ENCODE measurements at places on chromosomes 4 and X.

- no peak for DNase-seq
Measured at GRCh38 chr4:99166544-99166943, 22.4 kb upstream of the ADH4 start.

DNA sequence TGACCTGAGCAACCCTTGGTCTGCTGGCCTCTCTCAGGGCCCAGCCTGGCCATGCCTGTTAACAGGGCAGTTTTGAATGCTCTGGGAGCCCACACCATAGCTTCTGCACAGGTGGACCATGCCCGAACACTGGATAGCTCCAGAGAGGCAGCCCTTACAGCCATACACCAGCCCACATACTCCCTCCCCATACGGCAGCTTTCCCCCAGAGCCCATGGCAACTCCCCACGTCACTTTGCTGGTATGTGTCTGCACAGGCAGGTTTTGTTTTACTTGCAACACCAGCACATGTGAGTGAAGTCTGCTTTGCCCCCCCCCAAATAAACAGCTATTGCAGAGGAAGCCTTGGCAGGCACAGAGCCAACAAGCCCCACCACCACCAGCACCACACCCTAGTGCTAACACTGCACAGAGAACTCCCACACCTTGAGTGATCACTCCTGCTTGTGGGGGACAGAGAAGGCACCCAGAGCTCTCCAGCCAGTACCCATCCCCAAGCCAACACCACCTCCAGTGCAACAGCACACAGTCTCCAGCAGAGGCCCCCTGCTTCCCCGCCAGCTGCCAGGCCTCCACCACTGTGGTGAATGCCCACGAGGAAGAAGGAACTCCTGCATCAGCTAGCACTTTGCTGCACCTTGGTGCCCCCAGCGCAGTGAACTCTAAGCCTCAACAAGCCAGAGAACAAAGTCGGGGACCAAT lies 87.3 kb downstream of the STPG2 start:
- no peak for DNase-seq

DNA sequence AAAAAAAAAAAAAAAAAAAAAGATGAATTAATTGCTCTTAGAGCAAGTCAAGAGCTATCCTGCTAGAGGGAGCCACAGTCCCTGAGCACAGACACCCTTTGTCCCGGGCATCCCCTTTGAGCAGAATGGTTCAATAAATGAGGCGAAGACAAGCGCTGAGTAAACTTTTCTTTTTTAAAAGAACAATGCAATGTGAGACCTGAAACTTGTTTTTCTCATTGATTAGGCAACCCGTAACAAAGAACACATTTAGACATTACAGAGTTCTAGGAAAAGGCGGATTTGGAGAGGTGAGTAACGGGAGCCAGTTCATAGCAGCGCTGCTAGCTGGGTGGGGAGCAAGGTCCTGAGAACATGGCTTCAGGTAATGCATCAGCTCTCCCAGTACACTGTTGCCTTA lies 46.1 kb downstream of the GRK4 start:
- DNase-seq = no peak

- no peak for DNase-seq
Measured at GRCh38 chr4:175252642-175253041, 334.5 kb downstream of the ADAM29 start.

Data from inflammatory macrophage treated with lipopolysaccharide for 1 hour (primary cell).